ENCODE measurements at places on chromosomes 16 and 17.

DNA sequence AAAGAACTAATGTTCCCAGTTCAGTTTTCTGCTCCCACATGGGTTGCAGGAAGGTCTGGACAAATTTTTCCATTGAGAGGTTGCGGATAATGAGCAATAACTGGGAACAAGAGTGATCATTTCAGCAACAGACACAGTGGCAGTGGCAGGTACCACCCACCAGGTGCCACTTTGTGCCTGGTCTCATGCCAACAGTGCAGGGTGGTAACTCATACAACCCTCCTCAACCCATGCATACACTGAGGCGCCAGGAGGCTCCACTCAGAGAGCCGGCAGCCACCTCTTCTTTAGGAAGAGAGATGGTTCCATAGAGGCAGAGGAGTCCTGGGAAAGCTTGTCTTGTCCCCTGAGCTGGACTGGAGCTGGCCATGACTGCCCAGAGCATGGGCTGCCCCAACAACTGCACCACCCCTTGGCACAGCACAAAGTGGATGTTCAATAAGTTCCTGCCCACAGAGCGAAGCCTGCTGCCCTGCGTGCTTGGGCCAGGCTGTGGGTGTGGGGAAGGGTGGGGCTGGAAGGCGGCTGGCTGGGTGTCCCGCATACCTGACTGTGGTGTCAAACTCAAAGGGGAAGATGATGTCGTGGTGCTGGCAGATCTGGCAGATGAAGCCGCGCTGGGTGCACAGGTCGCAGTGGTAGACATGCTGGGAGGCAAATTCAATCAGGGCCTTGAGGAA lies 6.4 kb upstream of the ARHGAP27 start:
- DNase-seq, result no peak

DNA sequence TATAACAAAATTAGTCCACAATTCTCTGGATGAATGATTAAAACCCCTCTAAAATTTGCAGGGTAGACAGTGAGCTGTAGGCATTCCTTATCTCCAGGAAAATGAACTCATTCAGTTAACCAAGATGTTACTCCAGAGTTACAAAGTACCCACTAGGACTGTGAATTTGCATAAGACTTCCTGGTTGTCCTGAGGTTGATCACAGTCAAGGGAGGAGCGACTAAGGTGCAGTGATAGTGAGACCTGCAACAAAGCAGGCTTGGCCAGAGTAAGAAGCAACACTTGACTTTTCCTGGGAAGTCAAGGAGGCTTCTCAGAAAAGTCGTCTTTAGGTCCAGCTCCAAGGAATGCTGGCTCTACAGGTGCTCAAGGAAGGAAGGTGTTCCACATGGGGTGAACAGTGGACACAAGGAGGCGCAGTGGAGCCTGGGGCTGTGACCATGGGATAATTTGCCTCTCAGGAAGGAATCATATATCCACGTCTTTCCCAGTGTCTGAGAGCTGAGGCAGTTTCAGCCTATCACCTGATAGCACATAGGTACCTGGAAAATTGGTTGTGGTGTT lies 821.1 kb upstream of the EEF2KMT start:
- no peak for DNase-seq

- no peak for DNase-seq
Measured at GRCh38 chr16:75237398-75238131, 13.9 kb downstream of the BCAR1 start.

DNA sequence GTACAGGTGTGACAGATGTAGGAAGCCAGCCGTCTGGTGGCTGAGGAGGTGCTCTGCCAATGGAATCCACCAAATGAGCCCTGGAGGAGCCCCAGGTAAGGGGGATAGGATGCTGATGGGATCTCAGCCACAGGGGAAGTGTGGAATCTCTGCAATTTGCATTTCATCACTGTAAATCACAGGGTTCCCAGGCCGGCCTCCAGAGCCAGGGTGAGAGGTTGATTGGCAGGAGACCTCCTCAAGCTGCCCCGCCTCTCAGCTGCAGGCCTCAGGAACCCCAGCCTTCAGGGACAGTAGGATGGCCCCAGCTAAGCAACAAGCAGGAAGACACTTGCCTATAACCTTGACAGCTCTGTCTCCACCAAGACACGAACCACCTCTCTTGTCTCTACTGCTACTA lies 39.4 kb downstream of the RTN4RL1 start:
- DNase-seq, result no peak

DNA sequence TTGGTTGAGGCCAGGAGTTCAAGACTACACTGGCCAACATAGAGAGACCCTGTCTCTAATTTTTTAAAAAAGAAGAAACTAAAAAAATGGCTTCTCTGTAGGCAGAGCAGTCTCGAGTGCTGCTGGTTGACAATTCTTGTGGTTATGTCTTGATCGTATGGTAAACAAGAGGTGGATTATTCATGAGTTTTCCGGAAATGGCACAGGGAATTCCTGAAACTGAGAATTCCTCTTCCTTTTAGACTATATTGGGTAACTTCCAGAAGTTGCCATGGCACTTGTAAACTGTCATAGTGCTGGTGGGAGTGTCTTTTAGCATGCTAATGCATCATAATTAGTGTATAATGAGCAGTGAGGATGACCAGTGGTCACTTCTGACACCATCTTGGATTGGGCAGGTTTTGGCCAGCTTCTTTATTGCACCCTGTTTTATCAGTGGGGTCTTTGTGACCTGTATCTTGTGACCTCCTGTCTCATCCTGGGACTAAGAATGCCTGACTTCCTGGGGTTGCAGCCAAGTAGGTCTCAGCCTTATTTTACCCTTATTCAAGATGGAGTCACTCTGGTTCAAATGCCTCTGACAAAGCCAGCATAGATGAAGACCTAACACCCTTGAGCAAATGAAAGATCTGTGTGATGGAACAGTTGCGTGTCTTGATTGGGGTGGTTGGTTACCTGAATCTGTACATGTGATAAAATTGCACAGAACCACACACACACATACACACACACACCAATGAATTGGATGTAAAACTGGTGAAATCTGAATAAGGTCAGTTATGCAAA lies 30.2 kb downstream of the BMERB1 start:
- no peak for DNase-seq

DNA sequence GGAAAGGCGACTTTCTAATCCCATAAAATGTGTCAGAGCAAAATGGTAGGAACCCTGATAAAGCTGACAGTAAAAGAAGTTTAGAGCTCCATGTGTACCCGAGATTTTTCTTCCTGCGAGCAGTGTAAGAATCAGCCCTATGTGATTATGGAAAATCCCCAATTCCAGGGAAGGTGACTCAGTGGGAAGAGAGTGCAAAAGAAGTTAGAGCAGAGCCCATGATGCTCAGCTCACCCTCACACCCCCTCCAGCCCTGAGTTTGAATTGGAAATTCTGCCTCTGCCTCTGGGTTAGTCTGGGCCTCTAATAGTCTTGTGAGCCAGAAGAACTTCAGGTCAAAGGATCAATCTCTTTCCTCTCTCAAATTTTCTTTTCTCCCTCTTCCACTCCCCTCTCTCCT lies 12.5 kb downstream of the C17orf78 start:
- DNase-seq, result no peak

- no peak for DNase-seq
Measured at GRCh38 chr17:80065478-80066170, 29.2 kb downstream of the CCDC40 start.

GRCh38 chr17:3695723-3696411 lies at the start of gene P2RX5:
Gene P2RX5, minus strand, starts transcription at chr17:3696155. Its CDS starts 150 bp downstream, at chr17:3696005.
- DNase-seq, result no peak

GRCh38 chr16:7505495-7505894 lies 172.8 kb downstream of the RBFOX1 start:
- DNase-seq, result no peak

GRCh38 chr17:38908676-38909181 lies 16.7 kb upstream of the LASP1NB start:
- no peak for DNase-seq

DNA sequence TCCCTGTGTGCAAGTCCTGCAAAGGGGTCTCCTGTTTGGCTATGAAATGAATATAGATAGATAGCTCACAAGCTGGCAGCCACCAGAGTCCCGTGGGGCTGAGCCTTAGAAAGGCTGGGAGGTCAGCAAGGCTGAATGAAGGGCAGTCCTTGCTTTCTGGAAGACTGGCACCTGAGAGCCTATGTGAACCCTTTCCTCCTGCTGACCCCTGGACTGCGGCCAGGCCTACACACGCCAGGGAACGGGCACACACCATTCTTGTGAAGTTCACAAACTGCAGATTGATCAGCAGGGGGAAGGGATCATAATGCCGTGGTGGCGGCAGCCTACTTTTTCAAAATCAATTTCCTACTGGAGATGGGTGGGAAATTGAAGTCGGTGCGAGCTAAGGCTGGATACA lies 985 bp upstream of the C17orf107 start:
- DNase-seq, result no peak

- DNase-seq, result no peak
Measured at GRCh38 chr16:56861092-56861610, 3.9 kb upstream of the SLC12A3 start.

DNA sequence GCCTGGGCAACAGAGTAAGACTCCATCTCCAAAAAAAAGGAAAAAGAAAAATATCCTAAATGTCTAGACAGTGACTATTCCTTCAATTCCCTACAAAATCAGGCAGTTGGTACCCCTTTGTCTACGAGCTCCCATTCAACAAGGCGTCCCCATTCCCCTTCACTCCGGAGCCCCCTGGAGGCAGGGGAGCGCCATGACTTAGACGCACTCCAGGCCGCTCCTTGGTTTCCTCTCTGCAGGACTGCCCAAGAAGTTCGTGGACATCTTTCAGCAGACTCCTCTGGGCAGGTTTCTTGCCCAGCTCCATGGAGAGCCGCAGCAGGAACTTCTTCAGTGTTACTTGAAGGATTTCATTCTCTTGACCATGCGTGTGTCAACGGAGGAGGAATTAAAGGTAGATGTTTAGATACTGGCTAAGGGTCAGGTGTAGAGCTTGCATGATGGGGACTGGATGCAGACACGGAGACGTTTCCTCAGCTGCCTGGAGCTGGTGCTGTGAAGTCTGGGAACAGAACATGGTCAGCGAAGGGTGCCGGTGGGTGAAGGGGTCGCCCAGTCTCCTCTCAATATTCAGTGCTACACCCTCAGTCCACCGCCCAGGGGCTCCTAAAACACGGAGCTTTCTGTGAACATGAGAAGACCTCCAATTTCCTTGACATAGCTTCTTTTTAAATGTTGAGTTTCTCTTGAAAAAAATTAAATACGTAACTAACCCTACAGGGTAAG lies 53.3 kb upstream of the ENDOV start:
- DNase-seq, result no peak

DNA sequence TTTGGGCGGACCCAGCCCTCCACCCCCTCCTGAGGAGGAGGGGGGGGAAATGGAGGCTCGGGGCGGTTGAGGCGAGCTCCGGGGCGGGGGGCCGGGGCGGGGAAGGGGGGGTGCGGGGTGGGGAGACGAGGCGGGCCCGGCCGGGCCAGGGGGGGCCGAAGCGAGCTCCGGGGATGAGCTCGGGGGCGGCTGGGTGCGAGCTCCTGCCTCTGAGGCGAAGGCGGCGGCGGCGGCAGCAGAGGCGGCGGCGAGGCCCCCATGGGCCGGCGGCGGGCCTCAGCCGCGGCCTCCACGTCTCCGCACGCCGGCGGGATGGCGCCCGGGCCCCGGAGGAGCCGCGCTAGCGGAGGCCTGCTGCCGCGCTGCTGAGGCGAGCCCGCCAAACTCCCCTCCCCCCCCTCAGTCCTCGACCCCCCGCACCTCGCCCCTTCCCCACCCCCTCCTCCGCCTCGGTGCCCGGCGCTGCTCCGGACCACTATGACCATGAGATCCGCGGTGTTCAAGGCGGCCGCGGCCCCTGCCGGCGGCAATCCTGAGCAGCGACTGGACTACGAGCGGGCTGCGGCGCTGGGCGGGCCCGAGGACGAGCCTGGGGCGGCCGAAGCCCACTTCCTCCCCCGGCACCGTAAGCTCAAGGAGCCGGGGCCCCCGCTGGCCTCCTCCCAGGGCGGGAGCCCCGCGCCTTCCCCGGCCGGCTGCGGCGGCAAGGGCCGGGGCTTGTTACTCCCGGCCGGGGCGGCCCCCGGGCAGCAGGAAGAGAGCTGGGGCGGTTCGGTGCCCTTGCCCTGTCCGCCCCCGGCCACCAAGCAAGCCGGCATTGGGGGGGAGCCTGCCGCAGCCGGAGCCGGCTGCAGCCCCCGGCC lies 596 bp downstream of the MSL1 start:
- no peak for DNase-seq

DNA sequence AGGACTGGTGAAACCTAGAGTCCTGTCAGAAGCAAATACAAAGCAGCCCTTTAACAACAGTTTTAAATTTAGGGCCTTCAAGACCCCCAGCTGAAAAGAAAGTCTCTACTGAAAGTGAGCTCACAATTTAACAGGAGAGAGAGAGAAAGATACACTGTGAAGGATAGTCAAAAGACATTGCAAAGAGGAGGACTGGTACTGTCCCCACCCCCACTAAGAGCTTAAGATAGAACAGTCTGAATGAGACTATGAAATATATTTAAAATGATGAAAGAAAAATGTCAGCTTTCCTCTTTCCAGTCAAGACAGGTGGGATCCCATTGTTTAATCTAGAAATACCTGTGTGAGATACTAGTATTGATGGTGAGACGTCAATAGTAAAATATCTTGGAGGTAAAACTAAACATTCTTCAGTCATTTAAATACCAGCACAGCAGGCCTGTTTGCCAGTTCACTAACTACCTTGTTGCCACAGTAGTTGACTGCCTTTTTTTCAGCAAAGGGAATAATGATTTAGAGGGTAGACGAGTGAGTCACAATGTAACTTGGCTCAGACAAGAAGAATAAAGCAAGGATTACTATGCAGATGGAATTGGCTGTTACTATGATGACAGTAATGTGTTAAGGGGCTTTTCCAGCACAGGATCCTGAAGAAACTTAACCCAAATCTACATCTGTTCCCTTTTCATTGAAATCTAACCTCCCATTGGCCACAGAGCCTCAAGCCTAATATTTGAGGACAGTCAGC lies 47.2 kb upstream of the RASL10B start:
- no peak for DNase-seq

- DNase-seq, result no peak
Measured at GRCh38 chr16:56985288-56985961, 3.9 kb upstream of the NLRC5 start.

DNA sequence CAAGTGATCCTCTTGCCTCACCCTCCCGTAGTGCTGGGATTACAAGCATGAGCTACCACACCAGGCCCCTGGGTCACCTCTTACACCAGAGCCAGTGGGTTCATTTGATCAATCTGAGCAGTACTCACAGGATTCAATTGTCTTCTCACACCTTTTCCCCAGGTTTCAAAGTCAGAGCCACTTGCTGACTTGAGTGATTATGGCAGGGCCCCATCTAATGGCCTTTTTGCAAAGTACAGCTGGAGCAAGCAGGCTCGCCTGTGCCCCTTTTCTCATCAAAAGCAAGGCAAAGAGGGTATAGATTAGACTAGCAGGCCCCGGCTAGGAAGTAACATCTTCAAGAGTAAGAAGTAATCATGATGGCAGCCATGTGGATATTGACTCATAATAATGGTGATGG lies 114.8 kb upstream of the NOL11 start:
- DNase-seq, result no peak

Measured in urinary bladder (tissue), 4 donors.